Effector memory CD4-positive, alpha-beta T cell (primary cell): ENCODE measurements at places on chromosomes 3 and 15.

GRCh38 chr3:46272028-46272451 is 29.8 kb downstream of the CCR3 start:
- no peak for DNase-seq

- DNase-seq, result no peak
Observed at GRCh38 chr3:177811835-177812234, 614.6 kb upstream of the TBL1XR1 start.

- DNase-seq, result no peak
Observed at GRCh38 chr3:168360993-168361392, 265.3 kb upstream of the GOLIM4 start.

- no peak for DNase-seq
Observed at GRCh38 chr3:155890671-155891190, 20.3 kb downstream of the GMPS start.

- DNase-seq, result no peak
Observed at GRCh38 chr15:73368301-73369136, at the start of gene HCN4. Gene HCN4, minus strand, starts transcription at chr15:73368958. Its CDS starts 688 bp downstream, at chr15:73368270.

DNA sequence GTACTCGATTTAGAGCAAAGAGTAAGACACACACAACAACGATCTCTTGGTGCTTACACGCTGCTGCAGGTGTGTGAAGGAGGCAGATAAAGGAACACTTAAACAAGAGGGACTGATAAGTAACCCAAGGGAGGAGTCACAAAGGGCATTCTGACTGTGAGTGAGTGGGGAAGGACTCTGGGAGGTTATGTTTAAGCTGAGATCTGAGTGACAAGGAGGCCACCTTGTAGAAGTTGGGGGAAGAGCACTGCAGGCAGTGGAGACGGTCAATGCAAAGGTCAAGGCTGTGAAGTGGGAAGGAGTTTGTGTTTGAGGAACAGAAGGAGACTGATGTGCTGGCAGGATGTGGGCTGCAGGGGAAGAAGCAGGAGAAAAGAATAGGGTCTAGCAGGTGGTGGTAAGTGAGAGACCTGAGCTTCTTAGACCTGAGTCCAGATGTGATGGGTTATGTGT is 63.1 kb downstream of the LPP start:
- DNase-seq, result no peak

DNA sequence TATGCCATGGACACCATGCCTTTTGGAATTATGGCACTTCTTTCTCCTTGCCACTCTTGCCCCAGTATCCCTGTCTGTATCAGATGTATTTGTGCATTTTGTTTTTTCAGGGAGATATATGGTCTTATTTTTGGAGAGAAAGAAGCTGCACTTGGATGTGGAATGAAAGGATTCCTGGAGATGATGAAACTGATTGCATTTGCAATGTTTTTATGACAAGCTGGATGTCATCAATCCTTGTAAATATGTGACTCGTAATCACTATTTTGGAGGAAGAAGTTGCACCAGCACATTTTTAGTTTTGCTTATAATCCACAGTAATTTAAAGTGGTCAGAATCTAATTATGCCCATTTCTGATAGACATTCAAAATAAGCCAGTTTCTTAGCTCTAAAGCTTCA is 165.0 kb downstream of the NR1D2 start:
- no peak for DNase-seq
